ENCODE measurements at places on chromosomes 7 and 10. TPM values are rescaled to one million over a fixed set of nuclear protein-coding genes. Genes with fewer than 3 reads are reported as not detected.

The CNPY4 gene
- polyA plus RNA-seq = 28.6 TPM

GRCh38 chr10:70917635-70918034, 29.3 kb upstream of the PCBD1 start:
- DNase-seq = no peak

DNA sequence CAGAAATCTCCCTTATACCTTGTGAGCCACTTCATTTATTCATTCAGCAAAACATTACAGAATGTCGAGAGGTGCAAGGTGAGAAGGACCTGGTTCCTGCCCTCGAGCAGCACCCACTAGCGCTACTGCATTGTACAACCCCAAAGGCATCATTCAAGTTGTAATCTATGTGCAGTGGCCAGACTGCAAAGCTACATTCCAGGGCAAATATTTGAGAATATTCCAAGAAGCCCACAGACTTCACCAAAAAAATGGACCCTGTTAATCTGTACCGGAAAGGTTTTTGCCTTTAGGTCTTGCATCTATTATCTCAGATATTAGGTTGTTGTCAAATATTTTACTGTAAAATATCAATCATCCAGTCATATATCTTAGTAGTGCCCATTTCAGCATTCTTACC, 295.4 kb upstream of the FZD1 start:
- DNase-seq = no peak

DNA sequence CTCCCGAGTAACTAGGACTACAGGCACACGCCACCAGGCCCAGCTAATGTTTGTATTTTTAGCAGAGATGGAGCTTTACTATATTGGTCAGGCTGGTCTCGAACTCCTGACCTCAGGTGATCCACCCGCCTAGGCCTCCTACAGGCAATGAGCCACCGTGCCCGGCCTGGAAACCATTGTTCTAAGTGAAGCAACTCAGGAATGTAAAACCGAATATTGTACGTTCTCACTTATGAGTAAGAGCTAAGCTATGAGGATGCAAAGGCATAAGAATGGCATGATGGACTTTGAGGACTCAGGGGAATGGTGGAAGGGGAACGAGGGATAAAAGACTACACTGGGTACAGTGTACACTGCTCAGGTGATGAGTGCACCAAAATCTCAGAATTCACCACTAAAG, 235.1 kb upstream of the AUTS2 start:
- no peak for DNase-seq

DNA sequence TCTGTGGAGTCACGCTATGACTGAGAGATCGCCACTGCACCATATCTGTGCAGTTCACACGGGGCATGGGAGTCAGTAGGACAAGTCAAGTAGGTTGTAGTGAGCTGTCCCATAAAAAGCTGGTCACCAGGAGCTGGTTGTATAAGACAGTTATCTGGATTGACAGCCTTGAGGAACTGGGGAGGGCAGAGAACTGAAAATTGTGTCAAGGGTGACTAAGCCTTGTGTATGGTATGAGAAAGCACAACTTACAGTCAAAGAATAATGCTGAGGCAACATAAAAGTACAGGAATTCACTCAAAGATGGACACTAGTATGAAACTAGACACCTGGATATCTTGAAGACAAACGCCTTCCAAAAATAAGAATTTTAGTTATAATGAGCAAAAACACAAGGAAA, 564.9 kb downstream of the POM121L12 start:
- no peak for DNase-seq

The ANKRD30A gene
- not detected for polyA plus RNA-seq

- DNase-seq = peak; percentile 68
These were observed 562 bp downstream of the GRK5 start for GRCh38 chr10:119207713-119208552.

The GATA3 gene
- 7.2 TPM for polyA plus RNA-seq

- DNase-seq = no peak
These were observed 26.8 kb downstream of the PROSER2 start for GRCh38 chr10:11849911-11850310.

- no peak for DNase-seq
These were observed 77.3 kb upstream of the GRID1 start for GRCh38 chr10:86443936-86444335.

- DNase-seq = no peak
These were observed 52.6 kb downstream of the BICC1 start for GRCh38 chr10:58565271-58565670.

The FFAR4 gene
- polyA plus RNA-seq = not detected

GRCh38 chr7:4051696-4052095, 630.4 kb upstream of the FOXK1 start:
- DNase-seq = no peak

The MDFIC gene
- polyA plus RNA-seq = 6.5 TPM

GRCh38 chr7:26858241-26858715, 6.1 kb downstream of the SKAP2 start:
- DNase-seq = peak; percentile 52

- no peak for DNase-seq
These were observed 67.7 kb downstream of the GRK5 start for GRCh38 chr10:119275085-119275484.

The LRRC4 gene
- 4.2 TPM for polyA plus RNA-seq

The SLC29A4 gene
- polyA plus RNA-seq = 10.8 TPM

The STEAP4 gene
- polyA plus RNA-seq = not detected

- no peak for DNase-seq
These were observed 46.4 kb downstream of the RAMP3 start for GRCh38 chr7:45203936-45204445.

The AMPH gene
- polyA plus RNA-seq = 4.8 TPM

GRCh38 chr7:38129579-38129978, 48.5 kb upstream of the STARD3NL start:
- DNase-seq = no peak

DNA sequence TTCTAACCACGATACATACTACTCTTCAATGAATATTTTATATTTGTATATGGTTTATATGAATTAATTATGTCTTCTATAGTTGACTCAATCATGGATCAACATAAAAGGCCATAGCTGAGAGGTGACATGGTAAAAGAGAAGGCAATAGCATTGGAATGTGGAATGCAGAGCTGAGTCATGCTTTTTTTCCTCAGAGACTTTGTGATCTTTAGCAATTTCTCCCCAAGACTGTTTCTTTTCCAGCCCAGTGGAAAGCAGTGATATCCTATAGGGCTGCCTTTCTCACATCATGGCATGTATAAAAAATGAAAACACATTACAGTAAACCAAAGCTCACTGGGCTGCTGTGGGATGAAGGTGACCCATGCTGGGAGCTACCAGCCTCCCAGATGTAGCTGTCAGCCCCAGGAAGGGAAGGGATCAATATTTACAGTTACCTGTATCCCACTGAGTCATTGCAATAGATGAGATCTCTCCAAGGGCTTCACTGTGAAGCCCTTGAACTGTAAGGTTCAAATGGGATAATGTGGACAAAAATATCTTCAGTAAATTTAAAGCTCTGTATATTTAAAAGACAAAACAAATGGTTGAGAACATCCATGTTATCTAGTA, 30.2 kb downstream of the SLC39A12 start:
- no peak for DNase-seq

GRCh38 chr7:8189625-8190024, 72.3 kb downstream of the ICA1 start:
- DNase-seq = no peak

DNA sequence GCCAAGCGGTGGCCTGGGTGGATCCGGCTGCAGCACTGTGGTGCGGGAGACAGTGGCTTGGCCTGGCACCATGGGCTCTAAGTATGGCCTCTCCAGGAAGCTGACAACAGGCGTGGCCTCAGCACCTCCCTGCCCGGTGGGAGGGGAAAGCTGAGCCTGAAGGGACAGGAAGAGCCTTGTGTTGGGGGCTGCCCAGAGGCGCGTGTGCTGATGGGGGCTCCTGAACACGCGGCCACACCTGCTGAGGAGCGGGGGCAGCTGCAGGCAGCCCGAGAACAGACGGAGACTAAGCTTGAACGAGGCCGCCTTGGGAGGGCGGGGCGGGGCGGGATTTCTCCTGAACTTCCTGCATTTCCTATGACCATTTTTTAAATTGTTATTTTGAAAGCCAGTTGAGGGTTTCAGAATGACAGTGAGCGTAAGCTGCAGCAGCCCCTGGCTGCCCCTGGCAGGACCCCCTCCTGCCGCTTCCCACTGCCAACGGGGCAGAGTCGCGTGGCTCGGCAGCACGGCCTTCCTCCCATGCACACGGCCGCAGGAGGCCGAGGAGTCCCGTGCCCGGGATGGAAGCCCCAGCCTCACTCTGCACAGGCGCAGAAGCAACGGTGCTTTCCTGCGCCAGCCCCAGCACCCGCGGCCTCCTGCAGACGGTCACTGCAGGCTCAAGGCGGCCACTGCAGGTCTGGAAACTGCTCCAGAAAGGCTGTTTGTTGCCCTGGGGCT, 43.2 kb downstream of the DPYSL4 start:
- peak; percentile 49 for DNase-seq

The PDE6C gene
- polyA plus RNA-seq = not detected

The ATXN7L1 gene
- polyA plus RNA-seq = 2.8 TPM

The NODAL gene
- polyA plus RNA-seq = not detected

- no peak for DNase-seq
These were observed 27.6 kb downstream of the CHCHD3 start for GRCh38 chr7:133054162-133054840.

The CASP2 gene
- polyA plus RNA-seq = 36.3 TPM

DNA sequence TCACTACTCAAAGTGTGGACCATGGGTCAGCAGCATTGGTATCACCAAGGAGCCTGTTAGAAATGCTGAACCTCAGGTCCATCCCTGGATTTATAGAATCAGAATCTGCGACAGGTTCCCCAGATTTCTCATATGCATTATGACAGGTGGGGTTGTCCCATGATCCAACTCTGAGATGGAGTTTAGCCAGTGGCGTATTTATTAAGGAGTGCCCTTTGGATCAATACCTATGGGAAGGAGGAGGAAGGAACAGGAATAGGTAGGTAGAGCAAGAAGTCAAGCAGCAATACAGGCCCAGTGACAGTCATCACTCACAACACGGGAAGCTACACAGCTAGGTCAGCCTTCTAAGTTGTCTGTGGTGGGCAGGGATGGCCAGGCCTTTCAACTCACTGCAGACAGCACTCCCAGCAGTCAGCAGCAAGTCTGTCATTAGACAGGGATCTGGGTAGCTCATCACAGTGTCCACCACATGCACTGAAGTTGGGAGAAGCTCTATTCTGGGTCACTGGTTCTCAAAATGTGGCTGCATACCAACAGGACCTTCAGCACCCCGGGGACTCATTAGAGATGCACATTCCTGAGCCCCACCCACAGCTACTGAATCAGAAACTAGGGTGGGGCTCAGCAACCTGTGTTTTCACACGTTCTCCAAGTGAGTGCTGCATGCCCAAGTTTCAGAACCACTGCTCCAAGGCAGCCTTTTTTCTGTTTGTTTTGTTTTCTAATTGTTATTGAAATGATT, 532.3 kb upstream of the GALNT17 start:
- DNase-seq = no peak

GRCh38 chr7:116806046-116806944, 56.1 kb upstream of the CAPZA2 start:
- peak; percentile 91 for DNase-seq

DNA sequence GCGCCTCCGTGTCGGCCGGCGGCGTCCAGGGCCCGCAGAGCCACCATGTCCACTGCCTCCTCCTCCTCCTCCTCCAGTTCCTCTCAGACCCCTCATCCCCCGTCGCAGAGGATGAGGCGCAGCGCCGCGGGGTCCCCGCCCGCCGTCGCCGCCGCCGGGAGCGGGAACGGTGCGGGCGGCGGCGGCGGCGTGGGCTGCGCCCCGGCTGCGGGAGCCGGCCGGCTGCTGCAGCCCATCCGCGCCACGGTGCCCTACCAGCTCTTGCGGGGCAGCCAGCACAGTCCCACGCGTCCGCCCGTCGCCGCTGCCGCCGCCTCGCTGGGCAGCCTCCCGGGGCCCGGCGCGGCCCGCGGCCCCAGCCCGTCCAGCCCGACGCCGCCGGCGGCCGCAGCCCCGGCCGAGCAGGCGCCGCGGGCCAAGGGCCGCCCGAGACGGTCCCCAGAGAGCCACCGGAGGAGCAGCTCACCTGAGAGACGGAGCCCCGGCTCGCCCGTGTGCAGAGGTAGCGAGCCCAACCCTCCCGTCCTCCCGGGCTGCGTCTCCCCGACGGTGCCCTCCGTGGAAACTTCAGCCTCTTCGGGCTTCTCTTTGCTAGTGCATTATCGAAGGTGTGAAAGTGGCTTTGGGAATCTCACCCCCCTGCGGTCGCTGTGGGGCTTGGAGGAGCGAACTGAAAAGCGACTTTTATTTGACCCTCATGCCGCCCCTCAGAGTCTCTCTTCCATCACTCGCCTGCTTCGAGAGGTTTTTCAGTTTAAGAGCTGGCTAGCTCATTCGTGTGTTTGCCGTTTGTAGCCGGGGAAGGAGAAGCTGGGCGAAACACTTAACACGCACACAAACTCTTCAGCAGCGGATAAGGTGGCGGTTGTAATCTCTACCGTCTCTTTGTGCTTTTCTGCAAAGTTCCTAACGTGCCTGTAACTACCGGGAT, 975 bp downstream of the GLCCI1 start:
- DNase-seq = peak; percentile 61

DNA sequence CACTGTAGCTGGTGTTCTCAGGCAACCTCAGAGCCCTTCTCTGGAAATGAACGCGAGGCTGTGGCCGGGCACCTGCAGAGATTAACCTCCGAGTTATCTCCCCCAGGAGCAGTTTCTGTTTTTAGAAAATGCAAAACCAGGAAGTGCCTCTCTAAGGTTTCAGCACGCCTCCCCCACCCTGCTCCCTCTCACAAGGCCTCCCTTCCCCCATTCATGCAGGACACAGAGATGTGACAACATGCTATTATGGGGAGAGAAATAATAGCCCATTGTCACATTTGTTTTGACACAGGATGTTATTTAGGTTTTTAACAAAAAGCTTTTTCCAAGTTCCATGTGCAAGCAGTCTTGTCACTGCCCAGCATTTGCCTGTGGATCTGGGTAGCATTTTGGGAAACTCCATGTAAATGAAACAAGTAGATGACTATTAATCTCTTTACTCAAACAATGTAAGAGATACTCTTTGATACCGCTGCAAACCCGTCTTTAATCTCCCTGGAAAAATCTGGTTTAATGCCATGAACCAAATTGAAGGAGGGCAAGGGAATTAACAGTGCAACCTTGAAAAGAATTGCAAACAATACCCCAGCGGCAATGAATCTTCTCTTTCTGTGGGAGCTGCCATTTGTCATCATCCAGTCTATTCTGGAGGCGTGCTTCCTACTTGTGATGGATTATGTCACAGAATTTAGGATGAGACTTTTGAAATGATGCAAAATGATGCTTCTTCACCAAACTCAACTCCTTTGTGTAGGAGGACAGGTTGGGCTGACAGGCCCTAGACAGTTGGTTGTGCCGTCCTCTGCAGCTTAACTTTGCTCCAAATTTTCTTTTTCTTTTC, 86.5 kb upstream of the NMT2 start:
- DNase-seq = no peak

The RBP3 gene
- polyA plus RNA-seq = not detected
